ENCODE measurements at places on chromosomes 3 and 15.

GRCh38 chr3:15007681-15008141, 57.4 kb downstream of the MRPS25 start:
- DNase-seq, result no peak

DNA sequence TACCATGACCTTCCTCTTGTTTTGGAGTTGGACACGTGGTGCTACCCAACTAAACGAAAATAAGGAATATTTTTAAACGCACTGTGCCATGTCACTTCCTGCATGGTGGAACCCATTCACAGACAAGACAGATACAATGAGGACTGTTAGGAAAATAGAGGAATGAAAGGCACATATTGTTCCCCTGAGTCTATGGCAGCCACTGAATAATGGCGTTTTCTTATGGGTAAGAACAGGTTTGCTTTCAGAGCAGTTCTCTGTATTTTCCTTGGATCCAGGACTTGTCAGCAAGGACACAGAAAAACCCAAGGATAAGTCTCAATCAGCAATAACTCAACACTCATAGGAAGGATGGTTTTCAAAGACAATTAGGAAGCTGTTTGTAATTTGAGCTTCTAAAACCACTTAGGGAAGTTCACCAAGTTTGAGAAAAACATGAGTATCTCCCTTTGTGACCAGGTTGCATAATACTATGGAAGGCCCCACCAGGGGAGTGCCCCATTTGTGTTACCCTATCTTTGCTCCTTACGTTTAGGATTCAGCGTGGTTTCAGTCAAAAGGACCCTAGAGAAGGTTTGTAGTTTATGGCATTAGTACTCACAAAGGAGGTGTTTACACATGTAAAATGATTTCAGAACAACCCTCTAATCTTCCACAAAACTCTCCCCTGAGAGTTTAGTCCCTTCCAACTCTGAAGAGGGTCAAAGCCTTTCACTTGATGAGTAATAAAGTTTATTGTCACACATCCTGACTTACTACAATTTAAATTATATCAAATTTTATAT, 487.2 kb upstream of the ATP11B start:
- no peak for DNase-seq

DNA sequence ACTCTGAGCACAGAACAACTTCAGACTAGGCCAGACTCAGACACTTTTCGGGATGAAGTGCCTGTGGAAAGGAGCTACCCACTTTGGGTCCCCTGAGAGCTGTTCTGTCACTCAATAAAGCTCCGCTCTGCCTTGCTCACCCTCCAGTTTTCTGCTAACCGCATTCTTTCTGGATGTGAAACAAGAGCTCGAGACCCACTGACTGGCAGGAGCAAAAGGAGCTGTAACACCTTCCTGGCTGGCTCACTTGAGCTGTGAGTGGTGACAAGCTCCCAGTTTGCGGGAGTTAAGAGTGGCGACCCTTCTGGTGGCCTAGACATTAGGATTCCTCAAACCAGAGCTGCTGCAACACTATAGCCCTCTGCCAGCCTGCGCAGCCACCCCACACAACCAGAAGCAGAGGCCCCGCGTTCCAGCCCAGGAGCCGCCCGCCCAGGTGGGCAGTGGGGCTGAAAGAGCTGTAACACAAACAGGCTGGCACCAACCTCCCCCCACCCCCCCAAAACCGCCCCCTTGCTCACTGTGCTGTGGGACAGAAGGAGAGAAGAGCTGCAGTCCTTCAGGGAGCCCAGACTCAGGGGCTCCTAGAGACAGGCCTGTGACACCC, 1178.1 kb upstream of the GBE1 start:
- no peak for DNase-seq

DNA sequence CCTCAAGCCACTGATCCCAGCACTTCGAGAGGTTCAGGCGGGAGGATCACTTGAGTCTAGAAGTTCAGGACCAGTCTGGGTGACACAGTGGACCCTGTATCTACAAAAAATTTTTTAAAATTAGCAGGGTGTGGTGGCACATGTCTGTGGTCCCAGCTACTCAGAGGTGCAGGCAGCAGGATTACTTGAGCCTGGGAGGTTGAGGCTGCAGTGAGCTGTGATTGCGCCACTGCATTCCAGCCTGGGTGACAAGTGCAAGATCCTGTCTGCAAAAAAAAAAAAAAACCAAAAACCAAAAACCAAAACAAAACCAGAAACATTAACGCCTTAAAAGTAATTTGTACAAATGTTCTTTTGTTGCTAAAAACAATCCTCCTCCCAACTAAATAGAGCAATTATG, 27.9 kb upstream of the SLC12A8 start:
- DNase-seq, result no peak

DNA sequence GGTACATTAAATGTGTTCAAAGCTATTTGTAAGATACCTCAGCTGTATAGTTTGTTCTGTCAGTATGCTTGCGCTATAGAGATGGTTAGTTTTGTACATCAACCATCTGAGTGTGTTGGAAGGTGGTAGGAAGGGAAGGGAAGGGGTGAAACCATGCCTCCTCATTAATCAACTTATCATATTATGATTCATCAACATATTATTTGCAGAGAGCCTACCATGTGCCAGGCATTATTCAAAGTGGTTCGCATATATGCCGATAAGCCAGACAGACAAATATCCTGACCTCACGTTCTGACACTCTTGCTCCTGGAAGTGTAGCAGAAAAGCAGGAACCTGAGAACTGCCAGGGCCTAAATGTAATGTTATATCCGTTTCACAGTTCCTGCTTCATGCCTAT, 248.1 kb upstream of the NR2E3 start:
- no peak for DNase-seq

DNA sequence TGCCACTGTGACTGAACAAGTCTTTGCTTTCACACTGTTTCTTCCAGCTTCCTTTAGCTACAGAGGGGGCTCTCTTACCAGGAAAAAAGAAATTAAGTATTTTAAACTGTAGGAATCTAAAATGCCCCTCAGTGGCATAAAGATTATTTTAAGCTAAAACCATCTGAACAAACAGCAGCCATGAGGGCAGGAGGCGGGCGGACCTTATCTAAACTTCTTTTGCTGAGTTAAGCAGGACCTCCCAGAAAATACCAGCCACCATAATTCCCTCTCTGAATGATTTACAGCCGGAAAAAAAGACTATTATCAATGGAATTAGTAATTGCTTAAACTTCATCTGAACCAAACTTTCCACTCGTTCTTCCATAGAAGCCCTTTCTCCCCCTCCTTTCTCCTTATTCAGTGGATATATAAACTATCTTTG, 5.2 kb upstream of the TOPAZ1 start:
- no peak for DNase-seq

DNA sequence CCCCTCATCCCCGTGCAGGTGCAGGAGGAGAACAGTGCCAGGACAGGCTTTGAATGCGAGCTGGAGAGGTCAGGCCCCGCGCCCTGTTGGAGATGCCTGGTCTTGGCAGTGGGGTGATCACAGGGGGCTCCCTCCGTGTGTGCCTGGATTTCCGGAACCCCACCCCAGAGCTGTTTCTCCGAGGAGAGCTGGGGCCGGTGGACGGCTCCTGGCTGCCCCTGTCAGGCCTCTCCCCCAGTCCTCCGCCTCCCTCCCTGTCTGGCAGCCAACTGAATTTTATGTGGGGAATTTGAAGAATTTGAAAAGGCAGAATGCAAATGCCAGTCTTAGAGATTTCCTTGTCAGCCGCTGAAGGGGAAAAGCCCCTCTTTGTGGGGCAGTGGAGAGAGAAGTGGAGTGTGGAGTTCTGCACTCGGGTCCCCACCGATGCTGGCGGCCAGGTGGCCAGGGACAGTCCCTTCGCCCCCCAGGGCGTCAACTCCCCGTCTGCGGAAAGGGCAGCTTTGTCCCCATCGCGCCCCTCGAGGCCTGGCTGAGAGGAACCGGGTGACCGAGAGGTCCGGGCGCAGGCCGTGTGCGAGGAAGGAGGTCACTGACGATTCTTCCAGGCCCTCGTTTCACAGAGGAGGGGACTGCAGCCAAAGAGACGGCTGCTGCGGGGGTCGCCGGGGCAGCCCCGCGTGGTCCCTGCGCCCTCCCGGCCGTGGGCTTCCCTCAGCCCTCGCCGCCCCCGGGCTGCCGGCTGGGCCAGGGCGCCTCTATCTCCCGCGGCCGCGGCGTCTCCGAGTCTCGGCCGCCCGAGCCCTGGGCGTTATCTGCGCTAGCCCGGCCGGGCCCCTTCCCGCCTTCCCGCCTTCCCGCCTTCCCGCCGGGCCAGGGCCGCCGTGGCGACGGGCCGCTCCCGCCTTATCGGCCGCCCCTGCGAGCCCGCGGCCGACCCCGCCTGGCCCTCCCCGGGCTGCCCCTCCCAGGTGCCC, 56.0 kb upstream of the LCTL start:
- DNase-seq, result peak; percentile 75
